Psoas muscle (tissue), 8 donors: ENCODE measurements at places on chromosomes 1 and 21. TPM values are rescaled to one million over a fixed set of nuclear protein-coding genes. Genes with fewer than 3 reads are reported as not detected.
A peak's percentile ranks its signal among the peaks of the same experiment; 100 is the strongest.

Gene VSIG8
- total RNA-seq: not detected

Gene ARTN
- not detected for total RNA-seq

Gene PTPN7
- 1.0 TPM for total RNA-seq

Gene CYP4B1
- total RNA-seq: 0.15 TPM

Gene LCE4A
- not detected for total RNA-seq

Gene TMEM35B
- 3.0 TPM for total RNA-seq

Gene TRNP1
- 1.6 TPM for total RNA-seq

Gene PTPN14
- 106 TPM for total RNA-seq

Gene DMRTA2
- total RNA-seq: not detected

Gene SELP
- 1.6 TPM for total RNA-seq

Gene FBXO2
- total RNA-seq: 3.3 TPM

Gene COX20
- total RNA-seq: 35.8 TPM

Gene OR2T12
- not detected for total RNA-seq

Gene CFHR1
- total RNA-seq: not detected

Gene MPL
- 0.11 TPM for total RNA-seq

Gene TNNT2
- total RNA-seq: 26.6 TPM

Gene PLA2G2A
- 21.9 TPM for total RNA-seq

Gene TSACC
- total RNA-seq: 0.87 TPM

GRCh38 chr1:47809301-47810084 lies 187.7 kb downstream of the TRABD2B start:
- no peaks in the 10 kb centered on the region for H3K4me1 ChIP-seq
- H3K4me3 ChIP-seq: no peak overlapping the region
- no peaks in the 10 kb centered on the region for H3K27me3 ChIP-seq
- H3K27ac ChIP-seq: no peak overlapping the region
- no peak for DNase-seq

- H3K4me3 ChIP-seq: no peak overlapping the region
- peaks cover 1% of the 10 kb centered on the region for H3K27me3 ChIP-seq
- H3K27ac ChIP-seq: no peak overlapping the region
- H3K36me3 ChIP-seq: no peaks in the 10 kb centered on the region
Measured at GRCh38 chr1:227998374-227999055, 8.3 kb upstream of the WNT3A start.

DNA sequence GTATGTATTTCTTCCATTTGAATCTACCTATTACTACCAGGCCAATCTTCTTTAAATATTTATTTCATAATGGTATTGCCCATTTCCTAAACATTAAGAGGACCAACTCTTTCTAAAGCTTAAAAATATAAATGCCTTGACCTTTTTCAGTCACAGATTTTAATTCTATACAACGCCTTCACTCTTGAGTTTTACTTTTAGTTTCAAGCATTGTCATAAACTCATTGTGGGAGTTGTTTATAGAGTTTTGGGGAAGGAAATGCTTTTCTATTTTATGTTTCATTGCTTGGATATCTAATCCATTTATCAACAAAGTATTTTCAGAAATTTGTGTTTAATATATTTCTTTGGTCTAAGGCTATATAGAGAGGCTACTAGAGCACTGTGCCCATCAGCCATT lies 155.8 kb downstream of the DPYD start:
- no peak for DNase-seq
- H3K36me3 ChIP-seq: no peaks in the 10 kb centered on the region
- no peaks in the 10 kb centered on the region for H3K4me1 ChIP-seq
- no peaks in the 10 kb centered on the region for H3K27me3 ChIP-seq
- H3K4me3 ChIP-seq: no peak overlapping the region

GRCh38 chr1:115312742-115313141 lies 25.3 kb downstream of the NGF start:
- no peak overlapping the region for H3K4me3 ChIP-seq
- H3K27ac ChIP-seq: no peak overlapping the region

GRCh38 chr1:203692565-203693470 lies 66.2 kb downstream of the ATP2B4 start:
- H3K4me3 ChIP-seq: no peak overlapping the region
- peak overlapping the region; percentile 54 for H3K27ac ChIP-seq
- H3K4me1 ChIP-seq: peaks cover 27% of the 10 kb centered on the region

- H3K27ac ChIP-seq: peak overlapping the region; percentile 93
- peaks cover 46% of the 10 kb centered on the region for H3K4me1 ChIP-seq
- no peak for DNase-seq
- H3K36me3 ChIP-seq: no peaks in the 10 kb centered on the region
- H3K4me3 ChIP-seq: peak overlapping the region; percentile 88
Measured at GRCh38 chr1:179026813-179027669, 1.3 kb downstream of the FAM20B start.

DNA sequence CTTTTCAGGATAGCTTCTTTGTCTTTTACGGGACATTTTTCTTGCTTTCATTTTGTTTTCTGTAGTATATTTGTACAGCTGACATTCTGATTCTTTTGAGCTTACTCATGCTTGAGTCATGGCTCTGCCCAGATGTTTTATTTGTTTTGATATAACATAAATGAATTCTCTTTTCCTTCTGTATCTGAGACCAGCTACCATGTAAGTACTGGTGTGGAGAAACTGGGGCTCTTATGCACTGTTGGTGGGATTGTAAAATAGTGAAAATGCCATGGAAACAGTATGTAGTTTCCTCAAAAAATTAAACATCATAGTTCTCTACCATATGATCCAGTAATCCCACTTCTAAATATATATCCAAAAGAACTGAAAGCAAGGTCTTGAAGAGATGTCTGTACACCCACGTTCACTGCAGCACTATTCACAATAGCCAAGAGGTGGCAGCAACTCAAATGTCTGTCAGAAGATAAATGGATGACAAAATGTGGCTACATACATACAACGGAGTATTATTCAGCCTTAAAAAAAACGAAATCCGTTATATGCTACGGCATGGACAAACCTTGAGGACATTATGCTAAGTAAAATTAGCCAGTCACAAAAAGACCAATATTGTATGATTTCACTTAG lies 61.4 kb downstream of the EIF2B3 start:
- no peak overlapping the region for H3K27ac ChIP-seq
- DNase-seq: no peak
- no peaks in the 10 kb centered on the region for H3K36me3 ChIP-seq
- no peak overlapping the region for H3K4me3 ChIP-seq

DNA sequence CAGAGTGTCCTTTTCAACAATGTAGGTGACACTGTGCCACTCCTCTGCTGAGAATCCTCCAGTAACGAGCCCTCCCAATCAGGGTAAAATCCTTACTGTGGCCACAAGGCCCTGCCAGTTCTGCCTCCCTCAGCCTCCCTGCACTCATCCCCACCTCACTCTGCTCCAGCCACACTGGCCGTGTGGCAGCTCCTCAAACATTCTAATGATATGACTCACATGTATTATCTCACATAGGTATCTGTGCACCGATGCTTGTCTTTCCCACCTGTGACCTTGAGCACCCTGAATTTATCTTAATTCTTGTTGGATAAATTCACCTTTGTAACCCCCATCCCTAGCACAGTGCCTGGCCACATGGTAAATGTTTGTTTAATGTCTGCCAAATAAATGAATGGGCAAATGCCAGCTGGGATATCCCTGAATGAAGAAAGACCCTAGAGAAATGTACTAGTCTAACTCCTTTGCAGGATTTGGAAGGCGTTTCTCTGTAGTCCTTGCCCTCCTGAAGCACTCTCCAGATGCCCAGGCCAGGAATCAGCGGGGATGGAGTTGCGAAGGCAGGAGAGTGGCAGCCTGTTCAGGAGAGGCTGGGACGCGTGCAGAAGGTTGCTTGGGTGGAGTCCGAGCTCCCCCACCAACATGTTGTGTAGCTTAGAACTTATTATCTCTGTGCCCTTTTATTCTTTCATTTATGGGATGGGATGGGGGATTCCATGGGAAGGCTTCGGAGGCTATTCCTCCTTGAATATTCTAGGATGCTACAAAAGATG lies 106.0 kb downstream of the TMEM53 start:
- no peaks in the 10 kb centered on the region for H3K27me3 ChIP-seq
- H3K4me3 ChIP-seq: no peak overlapping the region

DNA sequence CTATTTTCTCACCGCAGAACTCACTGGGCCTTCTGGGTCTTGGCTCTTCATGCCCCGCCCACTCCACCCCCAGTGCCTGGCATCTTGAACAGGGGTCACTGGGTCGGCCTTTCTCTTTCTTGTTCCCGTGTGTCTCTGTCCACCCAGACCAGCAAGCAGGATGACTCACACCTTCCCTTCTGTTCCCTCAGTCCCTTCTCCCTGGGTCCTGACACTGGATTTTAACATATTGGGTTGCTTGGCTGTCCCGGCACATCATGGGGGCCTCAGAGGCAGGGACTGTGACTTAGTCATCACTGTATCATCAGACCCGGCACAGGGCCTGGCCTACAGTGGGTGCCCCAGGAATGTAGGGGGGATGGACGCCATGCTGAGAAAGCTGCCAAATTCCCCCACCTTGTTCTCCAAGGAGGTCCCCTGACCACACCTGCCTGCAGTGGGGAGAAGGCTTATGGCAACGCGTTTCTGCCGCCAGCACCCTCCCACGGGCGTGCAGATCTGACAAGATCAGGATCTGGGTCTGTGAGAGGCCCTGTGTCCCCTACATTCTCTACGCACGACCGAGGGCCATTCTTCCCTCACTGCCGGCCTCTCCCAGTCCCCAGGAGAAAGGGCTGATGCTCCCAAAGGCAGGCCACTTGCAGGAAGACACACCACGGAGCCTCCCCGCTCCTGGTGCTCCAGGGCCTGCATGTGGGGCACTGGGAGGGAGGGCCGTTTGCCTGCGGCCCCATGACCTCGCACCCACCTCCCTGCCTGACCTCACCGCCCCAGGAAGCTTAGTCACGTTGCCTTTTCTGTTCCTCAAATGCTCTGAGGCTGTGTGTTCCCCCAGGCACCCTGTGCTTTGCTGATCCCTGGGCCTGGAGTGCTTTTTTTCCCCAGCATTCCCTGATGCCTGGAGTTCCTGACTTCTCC lies 157.2 kb upstream of the TMEM51 start:
- no peak overlapping the region for H3K4me3 ChIP-seq
- H3K36me3 ChIP-seq: no peaks in the 10 kb centered on the region
- no peaks in the 10 kb centered on the region for H3K4me1 ChIP-seq
- H3K27me3 ChIP-seq: peaks cover 3% of the 10 kb centered on the region

GRCh38 chr1:238658763-238659162 lies 727.6 kb upstream of the CHRM3 start:
- no peak for DNase-seq
- H3K36me3 ChIP-seq: no peaks in the 10 kb centered on the region
- H3K27me3 ChIP-seq: no peaks in the 10 kb centered on the region
- H3K4me1 ChIP-seq: no peaks in the 10 kb centered on the region

- peaks cover 27% of the 10 kb centered on the region for H3K36me3 ChIP-seq
- no peak for DNase-seq
- peaks cover 10% of the 10 kb centered on the region for H3K27me3 ChIP-seq
- no peak overlapping the region for H3K4me3 ChIP-seq
Measured at GRCh38 chr1:155170101-155170785, 2.9 kb downstream of the KRTCAP2 start.

GRCh38 chr21:32946654-32947053 lies 79.1 kb upstream of the OLIG2 start:
- no peaks in the 10 kb centered on the region for H3K4me1 ChIP-seq
- H3K36me3 ChIP-seq: no peaks in the 10 kb centered on the region
- no peak overlapping the region for H3K4me3 ChIP-seq
- no peak overlapping the region for H3K27ac ChIP-seq
- DNase-seq: no peak

- no peaks in the 10 kb centered on the region for H3K36me3 ChIP-seq
- H3K27me3 ChIP-seq: no peaks in the 10 kb centered on the region
- no peak overlapping the region for H3K4me3 ChIP-seq
- no peaks in the 10 kb centered on the region for H3K4me1 ChIP-seq
Measured at GRCh38 chr1:209219791-209220524, 363.6 kb upstream of the CAMK1G start.
